ENCODE measurements at places on chromosomes 7 and 10.
A peak's percentile ranks its signal among the peaks of the same experiment; 100 is the strongest.

- DNase-seq, result no peak
Measured at GRCh38 chr10:51878695-51879094, 179.3 kb upstream of the CSTF2T start.

DNA sequence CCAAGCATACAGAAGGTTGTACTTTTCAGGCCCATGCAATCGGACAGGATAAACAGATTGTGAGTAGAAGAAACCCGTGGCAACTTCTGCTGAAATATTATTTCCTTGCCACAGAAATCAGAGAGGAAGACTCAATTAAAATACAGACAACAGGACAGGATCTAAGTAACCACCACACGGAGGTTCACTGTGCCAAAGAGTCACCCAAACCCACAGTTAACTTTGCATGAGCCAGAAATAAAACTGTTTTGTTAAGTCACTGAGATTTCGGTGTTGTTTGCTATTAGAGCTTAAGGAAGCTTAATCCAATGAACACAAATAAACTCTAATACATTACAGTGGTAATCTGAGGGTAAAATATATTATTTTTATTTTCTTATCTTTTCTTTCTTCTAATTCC is 14.0 kb downstream of the PNPLA8 start:
- no peak for DNase-seq

GRCh38 chr10:23338155-23338828 is 6.3 kb downstream of the C10orf67 start:
- no peak for DNase-seq

DNA sequence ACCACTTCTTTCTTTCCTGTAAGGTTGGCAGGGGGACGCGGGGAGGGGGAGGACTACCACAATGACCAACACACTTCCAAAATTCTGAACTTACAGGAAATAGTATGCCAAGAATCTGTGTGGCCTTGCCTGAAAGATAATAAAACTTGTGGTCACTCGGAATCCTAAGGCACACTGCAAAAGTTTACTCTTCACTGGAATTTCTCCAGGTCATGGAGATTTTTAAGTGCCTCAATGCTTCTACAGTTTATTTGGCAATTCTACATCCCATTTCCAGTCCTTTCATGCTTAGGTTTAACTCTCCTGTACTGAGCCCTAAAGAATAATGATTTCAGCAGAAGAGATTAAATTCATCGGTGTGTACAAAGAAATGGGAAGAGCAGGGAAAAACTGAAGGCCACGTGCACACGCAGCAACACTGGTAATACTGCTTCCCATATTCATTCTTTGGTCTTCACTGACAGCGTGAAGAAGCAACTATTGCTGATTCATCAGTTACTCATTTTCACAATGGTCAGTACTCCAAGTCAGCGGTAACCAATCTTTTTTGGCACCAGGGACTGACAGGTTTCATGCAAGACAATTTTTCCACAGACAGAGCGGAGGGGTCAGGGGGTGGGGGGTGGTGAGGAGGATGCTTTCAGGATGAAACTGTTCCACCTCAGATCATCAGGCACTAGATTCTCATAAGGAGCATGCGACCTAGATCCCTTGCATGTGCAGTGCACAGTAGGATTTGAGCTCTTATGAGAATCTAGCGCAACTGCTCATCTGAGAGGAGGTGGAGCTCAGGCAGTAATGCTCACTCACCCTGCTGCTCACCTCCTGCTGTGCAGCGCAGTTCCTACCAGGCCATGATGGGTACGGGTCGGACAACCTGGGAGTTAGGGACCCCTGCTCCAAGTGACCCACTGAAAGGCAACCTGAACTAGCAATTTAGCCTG is 9.8 kb downstream of the LARP4B start:
- DNase-seq, result no peak

GRCh38 chr7:155280446-155281397 is 17.0 kb upstream of the INSIG1 start:
- DNase-seq, result no peak

GRCh38 chr10:92184977-92185376 is 105.9 kb downstream of the CPEB3 start:
- no peak for DNase-seq

DNA sequence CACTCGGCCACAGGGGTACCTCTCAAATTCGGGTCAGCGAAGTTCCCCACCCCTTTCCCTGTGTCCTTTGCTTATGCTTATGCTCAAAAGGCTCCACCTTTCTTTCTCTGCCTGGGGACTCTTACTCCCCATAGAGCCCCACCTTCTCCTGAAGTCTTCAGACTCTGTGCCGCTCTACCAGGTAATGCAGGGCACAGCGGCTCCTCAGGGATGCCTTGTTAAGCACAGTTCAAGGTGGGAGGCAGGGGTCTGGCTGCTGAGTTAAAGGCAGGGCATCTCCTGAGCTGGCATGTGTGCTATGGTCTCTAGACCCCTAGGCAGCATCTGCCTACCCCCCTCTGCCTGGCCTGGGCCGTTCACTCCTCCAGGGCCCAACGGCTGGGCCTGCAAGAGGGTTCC is 3.0 kb upstream of the CXCL12 start:
- no peak for DNase-seq

- DNase-seq, result no peak
Measured at GRCh38 chr7:44534087-44534486, 7.0 kb downstream of the NPC1L1 start.

GRCh38 chr10:93352638-93353383 is 129.3 kb downstream of the MYOF start:
- peak; percentile 16 for DNase-seq

GRCh38 chr7:128831178-128831993 is 1.2 kb downstream of the FLNC start:
- no peak for DNase-seq

GRCh38 chr7:122412441-122412840 is 107.9 kb upstream of the FEZF1 start:
- no peak for DNase-seq

- DNase-seq, result no peak
Measured at GRCh38 chr10:79385804-79386531, 38.7 kb downstream of the PPIF start.

- no peak for DNase-seq
Measured at GRCh38 chr7:94111009-94111408, 106.9 kb upstream of the BET1 start.

DNA sequence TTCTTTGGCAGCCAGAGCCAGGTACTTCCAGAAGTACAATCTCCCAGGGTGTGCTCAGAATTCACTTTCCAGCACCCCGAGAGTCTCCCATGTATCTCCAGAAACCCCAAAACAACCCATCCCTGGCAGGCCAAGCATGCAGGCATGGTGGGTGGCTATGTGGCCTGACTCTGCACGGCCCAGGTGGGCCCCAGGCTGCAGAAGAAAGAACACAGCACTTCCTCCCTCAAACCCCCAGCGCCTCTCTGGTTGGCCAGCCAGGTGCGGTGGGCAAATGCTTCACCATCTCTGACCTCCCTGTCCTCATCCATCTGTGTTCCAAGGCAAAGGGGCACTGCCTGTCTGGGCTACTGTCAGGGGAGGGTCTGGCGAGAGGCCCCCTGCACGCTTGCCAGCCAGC is 100.3 kb downstream of the MKI67 start:
- no peak for DNase-seq

DNA sequence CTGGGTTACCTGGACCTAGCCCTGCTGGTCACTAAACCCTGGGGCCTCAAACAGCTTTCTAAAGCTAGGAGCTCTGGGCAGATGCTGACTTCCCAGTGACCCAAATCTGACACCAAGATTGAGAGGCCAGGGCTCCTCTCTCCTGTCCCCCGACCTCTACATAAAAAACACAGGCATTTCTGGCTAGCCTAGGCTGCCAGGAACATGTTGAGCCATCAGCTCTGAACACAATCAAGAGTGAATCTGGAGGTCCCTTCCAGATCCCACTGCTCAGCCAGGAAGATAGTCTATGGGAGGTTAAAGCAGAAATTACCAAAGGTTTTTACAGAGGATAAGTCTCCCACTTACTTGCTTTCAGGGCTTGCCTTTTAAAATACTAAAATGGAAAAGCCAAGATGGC is 22.1 kb upstream of the PDE1C start:
- DNase-seq, result no peak

GRCh38 chr10:517872-518475 is 171.5 kb downstream of the DIP2C start:
- no peak for DNase-seq

DNA sequence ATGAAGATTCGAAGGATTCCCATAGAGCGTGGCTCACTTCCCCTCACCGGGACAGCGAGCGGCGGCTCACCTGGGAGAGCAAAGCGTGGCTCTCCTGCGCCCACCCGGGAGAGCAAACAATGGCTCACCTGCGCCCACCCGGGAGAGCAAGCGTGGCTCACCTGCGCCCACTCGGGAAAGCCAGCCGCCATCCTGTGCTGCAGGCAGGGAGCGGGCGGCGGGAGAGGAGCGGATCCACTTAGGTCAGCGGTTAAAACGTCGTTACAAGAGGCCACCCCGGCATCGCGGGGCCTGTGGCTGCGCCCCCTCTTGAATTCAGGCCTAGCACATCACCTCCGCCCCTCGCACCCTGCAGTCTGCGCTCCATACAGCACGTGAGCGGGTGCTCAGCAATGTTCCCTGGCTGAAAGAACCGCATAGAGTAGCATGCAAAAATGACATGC is 461 bp upstream of the FIGNL1 start:
- no peak for DNase-seq

DNA sequence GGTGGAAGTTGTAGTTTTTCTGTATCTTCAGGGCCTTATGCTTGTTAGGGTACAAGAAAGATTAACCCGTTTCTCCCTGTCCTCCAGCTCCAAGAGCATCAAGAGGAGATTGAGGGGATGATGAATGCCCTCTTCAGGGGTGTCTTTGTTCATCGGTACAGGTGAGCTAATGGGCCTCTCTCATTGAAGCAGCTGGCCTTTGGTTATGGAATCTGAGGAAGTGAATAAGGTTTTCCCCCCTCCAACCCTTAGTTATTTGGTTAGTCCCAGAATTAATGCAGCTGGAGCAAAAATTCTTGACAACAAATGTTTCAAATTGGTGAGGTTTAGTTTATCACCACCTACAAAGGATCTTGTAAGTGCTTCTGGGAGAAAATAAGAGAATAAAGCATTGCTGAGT is 17.5 kb downstream of the STAG3 start:
- DNase-seq, result no peak

DNA sequence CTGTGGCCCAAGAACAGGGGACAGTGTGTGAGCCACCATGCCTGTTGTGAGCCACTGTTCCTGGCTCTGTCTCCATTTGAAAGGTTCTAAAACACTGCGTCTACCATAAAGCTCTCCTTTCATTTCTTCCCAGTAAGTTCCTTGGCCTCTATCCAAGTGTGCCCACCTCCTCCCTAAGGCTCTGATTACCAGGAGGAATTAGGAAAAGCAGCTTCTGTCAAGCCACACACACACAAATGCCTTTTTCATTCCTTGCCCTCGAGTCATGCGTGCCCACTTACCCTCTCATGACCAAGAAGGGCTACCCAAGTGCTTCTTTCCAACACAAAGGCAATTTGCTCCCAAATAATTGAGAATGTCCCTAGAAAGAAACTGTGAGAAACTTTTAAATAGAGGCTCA is 70.8 kb upstream of the PARD3 start:
- DNase-seq, result no peak

GRCh38 chr10:110459600-110459999 is 38.1 kb upstream of the DUSP5 start:
- DNase-seq, result no peak

DNA sequence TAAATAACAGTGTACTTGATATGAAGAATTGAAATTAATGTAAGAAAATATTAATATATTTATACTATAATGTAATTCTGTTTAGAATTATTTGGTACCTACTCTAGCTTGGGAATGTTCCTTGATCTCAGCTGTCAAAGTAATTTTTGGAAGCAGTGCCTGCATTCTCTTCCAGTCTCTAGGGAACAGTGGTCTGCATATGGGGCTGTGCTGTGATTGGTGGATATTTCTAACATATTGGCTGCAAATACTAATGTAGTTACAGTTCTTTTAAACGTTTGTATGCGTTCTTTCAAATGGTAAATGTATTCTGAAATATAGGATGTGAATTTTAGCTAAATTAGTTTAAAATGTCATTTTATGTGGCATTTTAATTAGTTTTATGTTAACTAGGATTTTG is 87.2 kb downstream of the PHF14 start:
- DNase-seq, result no peak

DNA sequence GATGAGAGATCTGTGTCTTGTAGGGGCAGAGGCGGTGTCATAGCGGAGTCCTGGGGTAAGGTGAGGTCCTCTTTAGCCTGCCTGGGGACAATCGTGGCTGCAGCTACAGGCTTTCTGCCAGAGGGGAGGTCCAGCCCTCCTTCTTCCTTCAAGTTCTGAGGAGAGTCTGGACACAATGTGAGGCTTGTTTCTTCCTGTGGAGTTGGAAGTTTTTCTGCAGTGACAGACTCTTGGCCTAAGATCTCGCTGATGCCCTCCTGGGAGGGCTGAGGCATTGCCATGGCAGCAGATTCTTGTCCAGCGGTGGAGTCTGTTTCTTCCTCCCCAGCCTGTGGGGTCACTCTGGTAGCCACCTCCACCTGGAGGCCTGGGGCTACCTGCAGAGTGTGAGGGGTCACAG is 4.4 kb downstream of the NACAD start:
- DNase-seq, result no peak

GRCh38 chr10:14327527-14327926 is 3.2 kb downstream of the FRMD4A start:
- no peak for DNase-seq

DNA sequence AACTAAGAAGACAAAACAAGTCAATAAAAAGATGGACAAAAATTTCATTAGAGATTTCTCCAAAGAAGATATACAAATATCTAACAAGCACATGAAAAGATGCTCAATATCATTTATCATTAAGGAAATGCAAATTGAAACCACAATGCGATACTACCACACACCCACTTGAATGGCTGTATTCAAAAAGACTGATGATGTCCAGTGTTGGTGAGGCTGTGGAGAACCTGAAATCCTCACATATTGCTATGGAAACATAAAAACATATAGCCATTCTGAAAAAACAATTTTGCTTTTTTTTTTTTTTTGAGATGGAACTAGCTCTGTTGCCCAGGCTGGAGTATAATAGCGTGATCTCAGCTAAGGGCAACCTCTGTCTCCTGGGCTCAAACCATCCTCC is 124.1 kb upstream of the LAMB4 start:
- no peak for DNase-seq

DNA sequence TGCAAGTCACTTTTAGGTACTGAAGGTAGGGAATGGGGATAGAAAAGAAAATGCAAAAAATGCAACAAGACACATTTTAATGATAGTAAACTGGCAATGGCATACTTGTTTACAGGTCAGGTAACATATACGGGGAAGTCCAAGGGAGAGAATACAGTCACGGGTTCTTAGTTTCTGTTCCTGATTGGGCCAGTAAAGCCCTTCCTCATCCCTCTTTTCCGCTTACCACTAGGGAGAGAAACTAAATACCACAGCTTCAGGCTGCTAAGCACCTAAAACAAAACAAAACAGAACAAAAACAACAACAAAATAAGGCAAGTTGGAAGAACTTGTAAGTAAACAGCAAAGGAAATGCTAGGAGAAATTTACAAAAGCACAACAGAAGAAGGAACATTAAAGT is 65.2 kb upstream of the OGDHL start:
- no peak for DNase-seq

- no peak for DNase-seq
Measured at GRCh38 chr7:85125176-85125575, 61.7 kb downstream of the SEMA3D start.

Measured in GF-D8 (cell line).